Erythroblast (primary cell): ENCODE measurements at places on chromosomes 6 and 20.

GRCh38 chr6:98984121-98984520, 36.4 kb upstream of the FBXL4 start:
- no peak for DNase-seq

DNA sequence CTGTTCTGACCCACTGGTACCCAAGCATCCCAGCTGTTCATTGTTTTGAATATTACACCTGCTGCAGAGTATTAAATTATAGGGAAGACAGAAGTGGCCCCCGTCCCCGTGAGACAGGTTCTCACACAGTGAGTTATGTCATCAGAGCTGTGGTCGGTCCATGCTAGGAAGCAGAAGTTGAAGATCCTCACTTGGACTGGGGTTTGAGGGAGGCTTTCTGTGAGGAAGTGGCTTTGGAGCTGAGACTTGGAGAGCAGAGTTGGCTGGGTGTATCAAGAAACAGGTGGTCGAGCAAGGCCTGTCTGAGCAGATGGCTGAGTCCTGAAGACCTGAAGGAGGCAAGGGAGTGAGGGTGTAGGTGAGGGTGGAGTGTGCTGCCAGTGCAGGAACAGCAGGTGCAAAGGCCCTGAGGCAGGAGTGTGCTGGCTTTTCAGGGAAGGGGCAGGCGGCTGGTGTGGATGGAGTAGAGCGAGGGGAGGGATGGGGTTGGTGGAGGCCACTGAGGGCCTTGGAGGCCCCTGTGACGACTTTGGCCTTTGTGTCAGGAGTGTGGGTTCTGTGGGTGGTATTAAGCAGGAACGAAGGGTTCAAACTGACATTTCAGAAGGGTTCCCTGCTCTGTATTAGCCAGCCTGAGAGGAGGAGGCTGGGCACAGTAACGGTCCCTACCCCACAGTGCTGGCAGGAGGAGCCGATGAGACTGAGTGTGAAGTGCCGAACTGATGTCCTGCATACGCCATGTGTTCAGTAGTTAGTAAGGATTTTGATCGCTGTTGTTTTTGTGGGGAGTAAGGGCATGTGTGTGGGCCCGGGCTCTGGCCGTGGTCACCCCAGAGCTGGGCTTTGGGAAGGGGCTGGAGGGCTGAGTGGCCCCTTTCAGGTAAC, 11.8 kb downstream of the SRC start:
- no peak for DNase-seq

GRCh38 chr6:41228616-41229015, 467 bp downstream of the TREML4 start:
- DNase-seq, result peak; percentile 93

GRCh38 chr6:36757206-36757605, 59.6 kb downstream of the RAB44 start:
- DNase-seq, result no peak

- DNase-seq, result no peak
These were observed 18.0 kb upstream of the MYMX start for GRCh38 chr6:44198684-44199083.

DNA sequence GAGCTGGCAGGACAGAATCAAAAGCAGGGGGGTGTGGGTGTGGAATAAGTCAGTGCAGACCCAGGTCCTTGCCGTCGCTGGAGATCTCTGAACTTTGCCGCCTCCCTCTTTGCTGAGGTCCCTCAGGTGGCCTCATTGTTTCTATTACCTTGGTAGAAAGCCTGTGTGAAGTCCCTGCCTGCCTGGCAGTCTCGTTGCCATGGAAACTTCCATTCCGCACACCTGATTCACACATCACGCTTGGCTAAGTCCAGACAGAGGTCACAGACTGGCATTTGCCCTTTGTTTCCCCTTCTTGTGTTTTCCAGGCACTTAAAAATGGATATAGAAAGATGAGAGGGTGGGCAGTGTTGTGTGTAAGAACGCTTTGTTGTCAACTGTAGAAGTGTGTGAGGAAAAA, 260.6 kb downstream of the PRL start:
- no peak for DNase-seq

DNA sequence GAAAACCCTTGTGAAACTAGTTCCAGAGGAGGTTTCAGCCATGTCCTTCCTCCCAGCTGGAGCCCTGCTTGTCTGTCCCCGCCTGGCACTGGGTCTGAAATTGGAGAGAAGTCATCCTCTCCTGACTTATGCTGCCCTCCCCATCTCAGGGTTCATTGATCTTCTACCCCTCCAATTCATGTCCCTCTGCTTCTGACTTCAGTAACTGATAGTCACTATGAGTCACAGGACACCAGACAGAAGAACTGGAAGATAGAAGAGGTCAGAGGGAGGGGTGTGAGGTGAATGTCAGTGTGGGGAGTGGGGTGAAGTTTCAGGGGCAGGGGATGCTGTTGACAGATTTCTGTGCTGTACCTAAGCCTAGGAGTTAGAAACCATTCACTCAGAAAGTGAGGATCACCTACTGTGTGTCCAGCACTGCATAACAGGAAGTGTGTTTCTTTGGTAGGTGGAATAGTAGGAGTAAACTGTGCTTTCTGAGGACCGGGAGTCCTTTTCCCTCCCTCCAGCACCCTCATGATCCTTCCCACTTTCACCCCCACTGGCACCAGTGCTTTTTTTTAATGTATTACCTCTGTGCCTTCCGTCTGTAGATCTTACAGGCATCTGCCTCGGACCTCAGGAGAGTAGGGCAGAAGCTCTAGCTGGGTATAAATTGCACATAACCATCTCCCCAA, 627 bp upstream of the RPP21 start:
- DNase-seq, result no peak

DNA sequence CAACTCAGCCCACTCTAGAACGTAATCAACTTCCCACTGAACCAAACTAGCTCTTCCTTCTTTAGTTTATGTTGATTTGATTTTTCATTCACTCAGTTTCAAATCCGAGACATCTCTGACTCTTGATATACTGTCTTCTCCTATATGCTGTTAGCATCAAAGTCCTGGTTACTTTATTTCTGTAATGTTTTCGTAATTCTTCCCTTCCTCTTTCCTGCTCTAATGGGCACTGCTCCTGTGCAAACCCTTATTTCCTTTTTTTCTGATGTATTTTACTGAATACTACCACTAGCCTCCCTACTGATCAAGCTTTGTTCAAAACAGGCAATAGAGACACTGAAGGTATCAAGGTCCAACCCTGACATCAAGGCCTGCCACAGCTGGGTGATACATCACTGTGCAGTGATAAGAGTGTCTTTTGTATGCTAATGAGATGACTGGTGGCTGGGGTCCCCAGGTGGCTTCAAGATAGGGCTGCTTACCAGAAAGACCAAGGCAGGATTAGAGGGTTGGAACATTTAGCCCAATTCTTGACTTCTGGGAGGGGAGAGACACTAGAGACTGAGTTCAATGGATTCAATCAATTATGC, 95.2 kb downstream of the KIF13A start:
- DNase-seq, result peak; percentile 5

DNA sequence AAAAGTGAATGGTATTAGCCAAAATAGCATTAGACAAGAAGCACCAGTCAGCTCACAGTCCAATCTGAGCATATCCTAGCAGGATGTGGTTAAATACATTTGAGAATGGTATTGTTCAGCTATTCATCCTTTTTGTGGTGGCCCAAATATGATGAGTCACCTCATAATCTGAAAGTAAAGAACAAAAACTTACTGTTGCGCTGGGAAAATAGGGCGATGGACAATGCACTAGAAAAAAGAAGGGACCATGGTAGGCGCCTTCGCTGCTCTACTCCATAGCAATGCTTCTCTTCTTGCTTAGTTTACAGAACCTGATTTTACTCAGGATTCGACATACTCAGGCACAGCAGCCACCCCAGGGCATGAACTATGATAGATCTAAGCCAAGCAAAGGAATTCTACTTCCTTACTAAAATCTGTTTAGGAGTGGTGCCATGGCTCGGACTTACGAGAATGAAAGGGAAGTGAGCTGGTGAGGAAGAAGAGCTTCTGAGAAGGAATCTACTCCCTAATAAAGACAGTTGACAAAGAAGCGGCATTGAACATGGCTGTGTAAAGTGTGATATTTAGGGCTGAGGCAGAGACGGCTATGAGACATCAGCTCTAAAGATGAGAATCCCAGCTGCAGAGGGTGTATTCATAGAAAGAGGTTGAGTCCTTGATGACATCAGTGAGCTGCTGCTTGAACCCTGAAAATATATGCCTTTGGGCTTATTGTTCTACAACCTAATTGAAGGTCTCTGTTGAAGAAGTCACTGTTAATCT, 16.6 kb upstream of the FBXO9 start:
- peak; percentile 28 for DNase-seq

- no peak for DNase-seq
These were observed 130.8 kb upstream of the PTPRT start for GRCh38 chr20:43320536-43320935.

DNA sequence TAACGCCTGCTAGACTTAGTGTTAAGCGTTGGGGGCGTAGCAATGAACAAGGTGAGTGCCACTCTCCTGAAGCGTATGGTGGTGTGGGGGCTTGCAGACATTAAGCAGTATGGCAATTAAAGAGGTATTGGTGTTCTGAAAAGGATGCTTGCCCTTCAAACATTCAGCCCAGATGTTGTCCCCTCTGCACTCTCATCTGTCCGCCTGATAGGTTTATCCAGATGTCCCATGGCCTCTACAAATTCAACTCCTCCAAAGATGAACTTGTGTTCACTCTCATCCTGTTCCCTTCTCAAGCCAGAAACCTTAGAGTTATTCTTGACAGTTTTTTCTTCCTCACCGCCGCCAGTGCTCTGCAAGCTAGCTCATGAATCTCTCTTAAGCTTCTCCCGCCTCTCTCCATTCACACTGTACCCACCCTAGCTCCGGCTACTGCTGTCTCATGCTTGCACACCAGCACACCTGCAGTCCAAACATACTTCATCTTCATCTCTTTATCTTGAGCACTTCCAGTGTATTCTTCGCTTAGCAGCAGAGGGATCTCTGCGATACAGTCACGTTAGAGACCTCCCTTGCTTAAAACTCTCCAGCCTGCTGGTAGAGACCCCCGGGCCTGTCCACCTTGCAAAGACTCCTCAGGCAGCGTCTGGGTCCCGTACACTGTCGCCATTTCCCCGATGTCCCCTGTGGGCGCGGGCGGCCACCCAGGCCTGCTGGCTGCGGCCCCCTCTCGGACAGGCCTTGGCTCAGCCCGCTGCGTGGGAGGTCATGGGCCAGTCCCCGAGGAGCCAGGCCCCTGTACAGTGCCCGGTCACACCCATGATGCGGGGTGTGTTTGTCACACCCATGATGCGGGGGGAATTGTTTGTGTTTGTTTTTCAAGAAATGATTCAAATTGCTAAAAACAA, 962 bp downstream of the DDX27 start:
- DNase-seq, result no peak

DNA sequence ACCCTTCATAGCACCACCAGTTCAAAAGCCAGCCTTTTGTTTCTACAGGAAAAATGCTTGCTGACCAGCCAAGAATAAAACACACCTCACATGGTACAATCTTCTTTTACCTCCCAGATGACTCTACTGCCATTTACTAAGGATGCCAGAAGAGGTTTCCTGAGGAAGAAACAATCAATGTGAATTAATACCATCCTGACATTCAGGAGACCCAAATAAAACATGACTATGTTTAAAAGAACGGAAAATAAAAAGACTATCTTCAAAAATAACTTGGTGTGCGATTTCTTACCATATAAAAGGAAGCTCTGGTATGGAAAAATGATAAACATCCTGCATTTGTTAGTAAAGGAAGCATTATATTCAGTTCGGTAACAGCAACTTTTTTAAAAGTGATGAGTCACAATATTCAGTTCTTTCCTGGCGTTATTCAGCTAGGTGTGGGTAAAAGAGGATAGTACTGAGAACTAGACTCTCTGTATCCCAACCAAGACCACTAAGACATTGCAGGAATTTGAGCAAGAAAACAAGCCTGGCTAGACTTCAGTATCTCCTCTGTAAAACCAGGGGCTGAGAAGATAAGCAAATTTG, 16.3 kb downstream of the COL21A1 start:
- no peak for DNase-seq

- DNase-seq, result no peak
These were observed 9.8 kb upstream of the CGA start for GRCh38 chr6:87104667-87105066.

DNA sequence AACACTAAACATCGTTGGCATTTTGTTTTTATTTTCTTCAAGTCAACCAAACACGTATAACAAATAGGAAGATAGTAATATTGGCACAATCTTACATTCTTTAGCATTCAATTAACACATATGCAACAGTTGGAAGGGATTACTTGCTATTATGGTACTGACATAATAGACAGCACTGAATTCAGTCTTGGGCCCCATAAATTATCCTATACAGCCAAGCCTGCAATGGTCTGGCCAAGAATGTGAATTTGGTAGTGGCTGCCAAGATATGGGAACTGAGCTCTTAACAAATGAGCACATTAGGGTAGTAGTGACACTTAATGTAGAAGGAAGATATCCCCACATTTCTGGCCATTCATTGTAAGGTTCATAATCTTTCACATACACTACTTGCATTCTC, 44.8 kb upstream of the ARHGAP18 start:
- peak; percentile 5 for DNase-seq
